T47D (cell line): ENCODE measurements at places on chromosomes 5 and 9.

GRCh38 chr5:166399781-166400180 is 1891.7 kb upstream of the WWC1 start:
- DNase-seq: peak; percentile 79

GRCh38 chr5:81789033-81789432 is 38.1 kb upstream of the SSBP2 start:
- no peak for DNase-seq

GRCh38 chr9:74122661-74123060 is 374.5 kb upstream of the RORB start:
- no peak for DNase-seq

- no peak for DNase-seq
These were observed 108.0 kb upstream of the TARS1 start for GRCh38 chr5:33332804-33333203.

DNA sequence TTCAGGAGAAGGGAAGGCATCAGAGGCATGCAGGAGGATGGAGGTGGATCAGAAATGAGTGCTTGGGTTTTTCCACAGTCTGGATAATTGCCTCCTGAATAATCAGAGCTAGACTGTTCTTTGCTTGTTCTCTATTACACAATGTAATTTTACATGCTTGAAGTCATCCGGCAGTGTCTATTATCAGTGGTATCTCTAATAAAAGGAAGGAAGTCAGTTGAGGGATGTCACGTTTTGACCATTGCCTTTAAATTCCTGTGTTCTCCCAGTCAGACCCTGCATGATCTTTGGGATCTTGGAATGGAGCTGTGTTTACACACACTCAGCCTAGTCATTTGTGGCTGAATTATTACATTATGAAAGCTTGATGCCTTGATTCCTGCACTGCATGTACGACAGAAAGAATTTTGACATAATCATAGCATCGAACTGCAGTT is 91.0 kb downstream of the PDE8B start:
- DNase-seq: no peak

GRCh38 chr5:170076211-170076610 is 29.5 kb upstream of the FOXI1 start:
- DNase-seq: no peak

- DNase-seq: peak; percentile 60
These were observed 23.2 kb upstream of the PTGS1 start for GRCh38 chr9:122347348-122348287.

- DNase-seq: no peak
These were observed 92.8 kb downstream of the ANKH start for GRCh38 chr5:14778792-14779070.

- DNase-seq: no peak
These were observed 171.6 kb downstream of the TARS1 start for GRCh38 chr5:33612386-33612785.

DNA sequence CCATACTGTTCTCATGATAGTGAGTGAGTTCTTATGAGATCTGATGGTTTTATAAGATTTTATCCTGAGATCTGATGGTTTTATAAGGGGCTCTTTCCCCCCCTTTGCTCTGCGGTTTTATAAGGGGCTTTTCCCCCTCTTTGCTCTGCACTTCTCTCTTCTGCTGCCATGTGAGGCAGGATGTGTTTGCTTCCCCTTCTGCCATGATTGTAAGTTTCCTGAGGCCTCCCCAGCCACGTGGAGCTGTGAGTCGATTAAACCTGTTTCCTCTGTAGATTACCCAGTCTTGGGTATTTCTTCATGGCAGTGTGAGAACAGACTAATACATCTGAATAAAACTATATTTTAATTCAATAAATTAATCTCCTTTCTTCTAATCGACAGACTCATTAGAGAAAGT is 64.9 kb upstream of the ZSWIM6 start:
- no peak for DNase-seq

GRCh38 chr9:125153712-125154367 is 10.5 kb upstream of the SCAI start:
- DNase-seq: no peak

DNA sequence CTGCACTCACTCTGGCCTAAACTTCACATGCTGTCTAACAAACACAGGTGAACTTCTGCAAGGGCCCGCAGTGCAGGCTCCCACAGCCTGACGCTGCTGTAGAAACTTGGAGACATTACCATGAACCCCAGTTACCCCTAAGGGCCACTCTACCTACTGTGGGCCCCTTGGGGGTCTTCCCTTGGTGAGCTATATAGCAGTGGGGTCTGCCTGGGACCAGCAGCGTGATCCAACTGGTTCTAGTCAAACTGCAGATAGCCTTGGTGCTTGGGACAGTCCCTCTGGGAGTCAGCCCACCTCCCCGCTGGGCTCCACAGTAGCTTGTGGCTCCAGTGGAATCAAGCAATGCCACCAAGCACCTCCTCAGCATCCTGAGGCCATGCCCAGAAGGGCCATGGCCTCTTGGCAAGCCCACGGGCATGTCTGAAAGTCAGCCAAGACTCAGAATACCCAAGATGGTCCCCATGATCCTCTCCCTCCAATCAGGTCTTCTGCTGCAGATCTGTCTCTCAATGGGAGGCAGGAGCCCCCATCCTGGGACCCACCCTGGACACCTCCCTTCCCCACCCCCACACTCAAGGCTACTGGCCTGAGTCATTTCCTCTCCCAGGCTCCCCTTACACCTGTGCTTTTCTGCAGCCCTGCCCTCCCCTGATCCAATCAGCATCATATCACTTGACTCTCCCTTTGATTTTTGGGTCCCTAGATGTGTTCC is 230.0 kb upstream of the IRX1 start:
- DNase-seq: no peak

- DNase-seq: no peak
These were observed 291.2 kb downstream of the TMEM167A start for GRCh38 chr5:82785882-82786509.

DNA sequence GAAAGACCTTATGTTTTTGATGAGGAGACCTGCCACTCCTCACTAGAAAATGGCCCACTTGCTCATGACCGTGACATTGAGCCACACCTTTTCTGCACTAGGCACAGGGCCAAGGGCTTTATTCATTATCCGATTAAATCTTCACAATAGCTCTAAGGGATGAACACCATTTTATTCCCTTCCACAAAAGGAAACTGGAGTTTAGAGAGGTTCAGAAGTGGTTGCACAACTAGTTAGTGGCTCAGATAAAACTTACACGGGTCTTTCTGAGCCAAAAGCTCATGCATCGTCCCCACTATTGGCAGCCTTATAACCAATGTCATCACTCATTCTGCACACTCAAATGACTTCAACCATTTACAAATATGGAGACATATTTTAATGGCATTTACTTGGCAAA is 39.4 kb downstream of the SUSD1 start:
- no peak for DNase-seq

- DNase-seq: peak; percentile 81
These were observed 43.4 kb downstream of the NXNL2 start for GRCh38 chr9:88578121-88579049.

DNA sequence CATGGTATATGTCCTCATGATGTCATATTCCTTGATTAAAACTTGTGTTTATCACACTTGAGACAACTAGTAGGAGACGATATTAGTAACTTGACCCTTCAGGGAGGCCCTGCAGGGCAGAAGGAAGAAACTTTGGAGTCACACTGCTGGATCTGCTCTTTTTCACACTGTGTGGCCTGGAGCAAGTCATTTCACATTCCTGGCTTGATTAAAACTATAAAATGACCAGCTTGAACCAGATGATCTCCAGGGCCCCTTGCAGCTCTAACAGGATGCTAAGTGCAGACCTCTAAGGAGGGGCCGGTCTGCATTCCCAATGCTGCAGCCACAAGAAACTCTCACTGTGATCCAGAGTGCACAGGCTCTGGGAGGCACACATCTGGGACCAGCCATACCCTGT is 146.4 kb upstream of the ZNF366 start:
- no peak for DNase-seq

GRCh38 chr9:116345817-116346216 is 192.2 kb downstream of the PAPPA start:
- no peak for DNase-seq

DNA sequence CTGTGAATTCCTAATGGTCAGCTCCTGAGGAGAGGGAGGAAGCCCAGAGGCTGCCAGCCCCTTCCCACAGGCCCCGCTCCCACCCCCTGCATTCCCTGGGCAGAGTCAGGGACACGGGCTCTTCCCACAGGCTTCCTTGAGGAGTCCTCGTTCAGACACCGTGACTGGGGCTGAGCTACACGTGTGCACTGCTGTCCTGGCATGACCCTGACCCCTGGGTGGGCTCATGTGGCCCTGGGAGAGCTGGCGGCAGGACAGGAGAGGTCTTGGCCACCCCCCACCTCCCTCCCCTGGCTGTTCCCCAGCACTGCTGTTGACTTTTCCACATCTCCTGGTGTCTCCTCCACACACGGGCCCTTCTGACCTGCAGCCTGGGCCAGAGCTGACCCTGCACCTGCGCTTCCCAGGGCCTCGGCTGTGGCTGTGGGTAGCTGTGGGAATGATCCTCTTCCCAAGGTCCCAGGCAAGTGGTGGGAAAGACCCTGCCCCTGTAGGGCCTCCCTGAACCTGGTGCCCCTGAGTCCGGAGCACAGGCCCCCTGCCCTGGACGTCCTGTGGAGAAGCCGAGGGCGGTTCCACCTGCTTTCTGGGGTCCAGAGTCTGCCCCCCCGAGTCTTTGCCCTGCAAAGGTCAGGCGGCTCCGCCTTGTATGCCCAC is 56.5 kb upstream of the NKD2 start:
- no peak for DNase-seq

DNA sequence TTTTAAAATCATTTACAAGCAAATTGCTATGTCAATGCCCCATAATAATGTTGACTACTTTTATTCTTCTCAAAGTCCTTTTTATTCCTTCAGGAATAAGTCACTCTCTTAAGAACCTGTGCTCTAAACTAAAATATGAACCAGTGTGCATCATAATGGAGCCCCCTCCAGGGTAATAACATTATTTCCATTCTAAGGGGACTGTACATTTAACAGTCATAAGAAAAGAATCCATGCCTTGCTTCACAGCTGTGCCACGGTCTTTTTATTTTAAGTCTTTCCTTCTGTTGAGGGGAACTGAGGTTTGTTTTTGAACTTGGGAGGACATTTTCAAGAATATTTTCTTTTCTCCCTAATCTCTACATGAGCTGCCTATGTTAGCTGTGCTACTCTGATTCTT is 297.6 kb downstream of the MAN2A1 start:
- no peak for DNase-seq

- no peak for DNase-seq
These were observed 69.6 kb upstream of the ABCA1 start for GRCh38 chr9:104997536-104997935.

- DNase-seq: peak; percentile 65
These were observed 63.3 kb upstream of the SLCO6A1 start for GRCh38 chr5:102561894-102562760.

DNA sequence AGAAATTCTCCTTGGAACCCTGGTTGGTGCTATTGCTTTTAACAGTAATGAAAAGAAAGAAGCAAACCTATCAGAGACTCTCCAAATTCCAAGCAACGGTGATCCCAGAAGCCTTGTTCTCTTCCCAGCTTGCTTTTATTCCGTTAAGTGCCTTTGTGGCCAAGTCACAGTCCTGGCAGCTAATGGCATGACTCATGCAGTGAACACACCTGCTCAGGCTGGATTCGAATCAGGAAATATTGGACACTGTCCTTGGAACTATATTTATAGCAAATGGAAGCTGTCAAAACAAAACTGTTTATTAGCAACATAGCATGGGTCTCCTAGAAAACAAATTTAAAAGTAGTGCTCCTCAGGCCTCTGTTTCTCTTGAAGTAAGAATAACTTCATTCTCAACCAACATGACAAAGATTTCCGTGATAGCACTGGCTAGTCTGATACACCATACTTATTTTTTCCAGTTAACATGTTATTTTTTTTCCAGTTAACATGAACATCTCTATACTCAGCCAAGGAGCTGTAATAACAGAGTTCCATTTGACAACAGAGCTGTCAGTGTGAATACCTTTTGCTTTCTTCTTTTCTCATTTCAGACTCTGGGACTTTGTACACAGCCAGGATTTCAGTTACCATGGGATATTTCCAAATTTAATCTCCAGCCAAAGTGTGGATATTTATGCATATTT is 502.4 kb downstream of the GADD45G start:
- peak; percentile 64 for DNase-seq

GRCh38 chr9:114487607-114488300 is 17.5 kb downstream of the WHRN start:
- peak; percentile 89 for DNase-seq

DNA sequence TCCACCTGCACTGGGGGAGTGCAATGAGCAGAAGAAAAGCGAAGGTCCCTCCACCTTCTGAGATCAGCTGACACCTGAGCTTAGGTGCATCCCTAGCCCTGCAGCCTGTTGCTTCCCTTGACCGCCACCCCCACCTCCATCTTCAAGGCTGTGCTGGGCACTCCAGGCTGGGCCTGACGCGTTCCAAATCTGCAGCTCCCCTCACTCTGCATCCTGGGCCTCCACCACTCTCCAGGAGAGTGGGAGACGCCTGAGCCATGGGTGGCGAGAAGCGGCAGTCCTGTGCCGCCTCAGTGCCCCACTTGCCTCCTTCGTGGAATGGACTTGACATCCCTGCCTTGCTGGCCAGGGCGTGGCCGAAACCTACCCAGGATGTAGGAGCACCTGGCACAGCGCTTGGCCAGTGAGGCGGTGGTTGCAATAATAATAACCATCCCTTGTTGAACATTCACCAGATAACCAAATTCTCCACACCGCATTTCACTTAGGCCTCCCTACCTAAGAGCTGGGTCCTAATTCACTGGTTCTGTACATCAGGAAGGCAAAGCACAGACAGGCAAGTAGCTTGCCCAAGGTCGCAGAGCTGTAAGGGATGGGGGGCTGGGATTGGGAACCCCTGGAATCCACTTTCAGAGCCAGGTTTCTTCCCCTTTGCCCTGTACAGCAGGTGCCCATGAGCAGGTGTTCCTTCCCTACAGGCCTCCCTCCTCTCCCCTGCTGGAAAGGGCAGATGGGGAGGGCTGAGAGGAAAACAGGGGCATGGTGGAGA is 11.7 kb downstream of the B4GALT7 start:
- DNase-seq: no peak
